ENCODE measurements at places on chromosomes 1 and 21.

GRCh38 chr21:46084709-46085108, 13.2 kb upstream of the COL6A2 start:
- DNase-seq: no peak

DNA sequence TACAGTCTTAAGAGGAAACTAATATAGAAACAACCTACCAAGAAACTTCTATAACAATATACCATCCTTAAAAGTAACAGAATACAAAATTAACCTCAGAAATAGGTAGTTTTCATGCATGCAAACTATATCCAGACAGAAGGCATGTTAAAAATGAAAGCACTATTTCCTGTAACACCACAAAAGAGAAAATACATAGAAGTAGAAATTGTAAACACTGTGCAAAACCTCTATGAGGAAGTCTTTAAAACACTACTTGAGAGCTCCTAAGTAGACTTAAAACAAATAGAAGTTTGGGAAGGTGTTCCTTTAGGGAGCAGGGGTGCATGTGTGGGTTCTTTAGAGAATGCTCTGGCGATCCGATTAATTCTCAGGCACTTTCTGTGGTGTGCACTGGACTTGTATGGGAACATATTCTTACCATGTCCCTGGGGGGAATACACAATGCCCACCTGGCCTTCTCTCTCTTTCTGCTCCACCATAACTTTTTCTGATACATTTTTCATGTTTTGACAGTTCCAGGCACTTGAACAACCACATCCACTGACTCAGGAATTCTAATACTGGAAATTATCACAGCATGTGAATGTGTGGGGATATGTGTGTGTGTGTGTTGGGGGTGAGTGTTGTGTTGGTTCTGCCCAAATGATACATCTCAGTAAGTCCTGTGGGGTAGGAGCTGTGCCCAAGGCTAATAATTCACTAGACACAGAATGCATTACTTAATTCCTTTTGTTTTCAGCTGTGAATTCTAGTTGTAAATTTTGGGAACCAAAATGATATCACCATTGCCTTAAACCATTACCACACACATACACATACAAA, 866.3 kb upstream of the B3GALT2 start:
- no peak for DNase-seq

GRCh38 chr1:68365709-68366382, 83.9 kb downstream of the RPE65 start:
- no peak for DNase-seq

GRCh38 chr21:42239556-42239955, 20.6 kb downstream of the ABCG1 start:
- DNase-seq: no peak

- no peak for DNase-seq
Measured at GRCh38 chr1:36148821-36149236, 457 bp downstream of the TRAPPC3 start.

- no peak for DNase-seq
Measured at GRCh38 chr1:172398970-172399755, 21.3 kb upstream of the C1orf105 start.

DNA sequence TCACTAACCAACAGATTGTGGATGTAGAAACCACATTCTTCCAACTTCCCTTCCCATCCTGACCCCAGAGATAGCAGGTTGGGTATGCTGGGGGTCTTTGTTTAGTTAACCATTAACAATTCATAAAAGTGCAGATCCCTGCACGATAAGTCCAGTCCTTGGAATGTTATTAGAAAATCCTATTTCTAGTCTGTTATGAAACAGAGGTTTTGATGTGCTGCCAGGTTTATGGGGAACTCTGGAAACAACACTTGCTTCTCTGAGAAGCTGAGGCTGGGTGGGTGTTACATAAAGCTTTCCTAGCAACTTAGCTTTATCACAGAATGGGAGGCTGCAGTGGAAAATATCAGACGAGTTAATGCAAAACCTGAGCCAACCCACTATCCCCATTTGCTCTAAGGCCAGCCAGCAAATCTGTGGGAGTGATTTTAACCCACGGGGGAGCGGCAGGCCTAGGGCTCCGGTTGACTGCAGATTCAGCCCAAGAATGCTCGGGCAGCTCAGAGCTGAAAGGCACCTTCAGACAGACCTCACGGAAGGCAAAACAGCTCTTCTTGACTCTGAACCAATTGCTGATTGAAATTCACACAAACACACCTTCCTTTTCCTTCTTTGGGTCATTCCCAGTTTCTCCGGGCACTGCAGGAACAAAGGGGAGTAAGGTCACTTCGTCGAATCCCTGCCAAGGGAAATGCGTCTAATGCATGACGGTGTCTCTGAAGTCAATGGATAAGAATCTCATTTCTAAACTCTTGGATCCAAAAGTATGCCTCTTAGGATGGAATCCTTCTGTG, 111.7 kb upstream of the IRF2BP2 start:
- DNase-seq: no peak

- no peak for DNase-seq
Measured at GRCh38 chr1:34928066-34928696, 1.3 kb downstream of the DLGAP3 start.

All from NCI-H187 (cell line).